ENCODE measurements at places on chromosomes 2 and 18. TPM values are rescaled to one million over a fixed set of nuclear protein-coding genes. Genes with fewer than 3 reads are reported as not detected.

FNDC4 gene
- total RNA-seq = 2.0 TPM

EMILIN2 gene
- total RNA-seq = 35.2 TPM

IL36RN gene
- total RNA-seq = not detected

DNA sequence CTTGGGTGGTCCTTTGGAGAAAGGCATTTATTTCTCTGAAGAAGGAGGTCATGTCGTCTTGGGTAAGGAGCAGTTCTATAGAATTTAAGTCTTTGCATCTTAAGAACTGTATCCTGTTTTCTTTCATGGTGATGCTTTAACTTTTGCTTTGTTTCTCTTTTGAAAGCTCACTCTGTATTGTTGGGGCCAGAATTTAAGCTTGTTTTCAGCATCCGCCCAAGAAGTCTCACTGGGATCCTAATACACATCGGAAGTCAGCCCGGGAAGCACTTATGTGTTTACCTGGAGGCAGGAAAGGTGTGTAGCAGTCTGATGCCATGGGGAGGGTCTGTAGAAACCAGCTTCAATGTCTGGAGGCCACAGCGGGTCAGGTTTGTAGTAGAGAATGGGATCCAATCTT is 64.7 kb upstream of the TTC39C start:
- no peak for DNase-seq

GRCh38 chr2:77521931-77522470 is at the start of gene LRRTM4:
Gene LRRTM4, minus strand, starts transcription at chr2:77522376.
- DNase-seq = no peak

- DNase-seq = no peak
These were observed 22.6 kb upstream of the FZD5 start for GRCh38 chr2:207792244-207792785.

GRCh38 chr2:158969162-158969714 is 798 bp downstream of the TANC1 start:
- no peak for DNase-seq

DNA sequence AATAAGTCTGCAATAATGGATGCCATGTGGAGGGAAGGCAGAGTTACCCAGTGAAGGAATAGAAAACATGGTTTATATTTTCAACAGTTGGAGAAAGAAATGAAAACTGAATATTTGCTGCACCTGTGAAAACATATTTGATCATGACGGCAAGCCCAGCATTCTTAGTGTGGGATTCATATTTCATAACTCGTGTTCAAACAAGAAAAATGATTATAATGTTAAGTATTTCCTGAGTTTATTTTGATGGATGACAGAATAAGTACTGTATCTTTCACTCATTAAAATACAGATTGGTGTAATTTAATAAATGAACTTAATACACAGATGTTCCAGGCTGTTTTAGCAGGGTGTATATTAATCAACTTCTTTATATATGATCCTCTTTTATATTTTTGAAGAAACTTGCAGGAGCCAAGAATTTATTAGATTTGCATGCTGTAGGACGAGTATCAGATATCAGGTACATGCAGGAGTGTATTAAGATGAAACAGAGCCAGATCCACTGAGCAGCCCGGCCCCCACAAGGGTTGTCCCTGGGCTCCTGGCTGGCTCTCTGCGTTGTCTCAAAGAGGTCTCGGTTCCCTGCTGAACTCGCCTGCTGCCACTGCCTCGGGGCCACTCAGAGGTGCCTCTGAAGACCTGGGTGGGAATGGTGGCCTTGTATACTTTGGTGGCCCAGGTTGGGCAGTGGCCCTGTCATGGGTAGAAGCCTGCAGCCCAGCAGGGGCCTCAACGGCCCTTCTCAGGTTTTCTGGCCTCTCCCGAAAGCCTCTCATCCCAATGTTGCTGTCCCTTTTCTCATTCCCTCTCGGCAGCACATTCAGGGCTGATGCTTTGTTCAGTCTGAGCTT is 95.0 kb upstream of the LDAH start:
- no peak for DNase-seq

DNA sequence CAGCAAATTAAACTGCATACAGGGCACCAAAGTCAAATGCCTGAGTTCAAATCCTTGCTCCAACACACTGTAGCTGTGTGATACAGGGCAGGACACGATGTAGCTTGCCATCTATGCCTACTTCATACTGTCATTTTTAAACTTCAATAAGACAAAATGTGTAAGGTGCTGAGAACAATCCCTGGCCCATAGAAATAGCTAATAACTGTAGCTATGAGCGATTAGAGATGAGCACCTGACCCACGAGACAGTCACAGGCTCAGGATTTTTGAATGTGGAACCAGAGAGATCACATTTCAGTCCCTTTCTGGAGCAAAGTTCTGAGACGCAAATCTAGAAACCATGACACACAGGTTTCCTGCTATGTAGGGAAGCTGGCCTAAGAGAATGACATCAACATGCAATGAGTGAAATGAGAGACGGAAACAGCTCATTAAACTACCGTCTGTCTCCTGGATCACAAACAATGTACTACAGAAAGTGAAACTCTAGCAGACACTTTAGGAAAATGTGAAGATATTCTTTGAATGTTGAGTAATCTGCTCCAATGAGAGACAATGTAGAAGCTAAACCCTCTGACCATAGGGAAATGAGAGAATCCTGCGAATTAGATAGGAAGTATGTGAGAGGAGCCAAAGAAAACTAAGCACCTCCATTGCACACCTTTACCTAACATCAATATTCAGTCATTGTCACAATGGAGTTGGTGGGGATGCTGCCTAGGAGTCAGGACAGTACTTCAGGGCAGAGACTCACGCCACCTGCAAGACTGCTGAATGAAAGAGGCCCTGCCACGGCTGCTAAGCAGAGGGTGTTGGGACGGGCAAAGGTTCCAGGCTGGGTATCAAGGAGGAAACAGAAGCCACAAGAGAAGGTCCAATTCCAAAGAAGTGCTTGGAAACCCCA is 25.5 kb downstream of the B4GALT6 start:
- DNase-seq = no peak

DNA sequence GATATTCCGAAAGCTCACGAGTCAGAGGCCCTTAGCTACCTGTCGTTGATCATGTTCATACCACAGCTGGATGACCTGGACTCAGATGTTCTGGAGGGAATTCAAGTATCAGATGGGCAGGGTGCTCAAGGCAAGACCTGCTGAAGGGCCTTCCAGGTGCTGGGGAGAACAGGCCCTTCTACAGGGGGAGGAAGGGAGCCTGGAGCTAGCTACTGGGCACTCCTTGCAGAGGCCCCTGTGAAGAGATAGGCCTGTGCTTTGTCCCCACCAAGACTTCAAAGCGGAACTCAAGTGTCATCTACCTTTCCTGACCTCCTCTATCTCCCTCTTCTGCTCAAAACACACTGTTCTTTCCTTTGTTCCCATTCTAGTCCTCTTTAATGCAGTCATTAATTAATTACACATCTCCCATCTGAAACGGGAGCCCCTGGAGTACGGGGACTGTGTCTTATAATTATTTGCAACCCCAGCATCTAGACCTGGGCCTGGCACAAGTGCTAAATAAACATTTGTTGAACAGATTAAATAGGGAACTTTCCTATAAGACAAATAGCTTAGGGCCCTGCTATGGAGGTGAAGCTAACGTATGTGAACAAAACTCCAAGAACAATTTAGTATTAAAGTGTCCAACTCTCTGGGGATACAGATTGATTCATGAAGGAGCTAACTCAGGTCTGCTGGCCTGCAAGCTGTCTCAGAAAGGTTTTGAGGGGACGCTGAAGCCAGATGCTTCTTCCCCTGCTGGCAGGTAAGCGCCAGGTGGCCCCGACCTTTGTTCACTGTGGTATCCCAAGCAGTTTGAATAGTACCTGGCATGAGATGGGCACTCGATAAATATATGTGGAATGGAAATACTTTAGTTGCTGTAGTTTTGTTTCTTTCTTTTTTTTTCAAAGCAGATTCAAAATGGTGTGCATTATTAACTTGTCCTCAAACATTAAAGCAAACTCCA is 22.0 kb downstream of the RHOB start:
- DNase-seq = peak; percentile 39

GRCh38 chr2:100840519-100840918 is 20.6 kb downstream of the NPAS2 start:
- no peak for DNase-seq

- DNase-seq = no peak
These were observed 228.7 kb downstream of the PIK3C3 start for GRCh38 chr18:42183746-42184145.
